Gastrocnemius medialis (tissue), 4 donors: ENCODE measurements at places on chromosomes 2 and 18.
A peak's percentile ranks its signal among the peaks of the same experiment; 100 is the strongest.

DNA sequence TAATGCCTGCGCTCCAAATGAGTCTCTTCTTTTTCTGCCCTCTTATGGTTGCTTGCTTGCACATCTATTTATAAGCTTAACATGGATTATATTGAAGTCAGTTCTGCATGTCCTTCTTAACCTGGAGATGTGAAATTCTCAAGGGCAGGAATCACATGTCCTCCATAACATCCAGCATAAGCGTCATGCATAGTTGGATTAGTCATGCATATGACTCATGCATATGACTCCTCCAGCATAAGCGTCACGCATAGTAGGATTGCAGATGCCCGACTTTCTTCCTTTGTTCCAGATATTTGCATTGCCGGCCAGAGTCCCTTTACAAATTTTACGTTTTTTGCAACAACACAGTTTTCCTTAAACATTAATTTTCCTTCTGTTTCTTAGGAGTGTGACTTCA lies 308.6 kb downstream of the TGIF1 start:
- no peak for DNase-seq

DNA sequence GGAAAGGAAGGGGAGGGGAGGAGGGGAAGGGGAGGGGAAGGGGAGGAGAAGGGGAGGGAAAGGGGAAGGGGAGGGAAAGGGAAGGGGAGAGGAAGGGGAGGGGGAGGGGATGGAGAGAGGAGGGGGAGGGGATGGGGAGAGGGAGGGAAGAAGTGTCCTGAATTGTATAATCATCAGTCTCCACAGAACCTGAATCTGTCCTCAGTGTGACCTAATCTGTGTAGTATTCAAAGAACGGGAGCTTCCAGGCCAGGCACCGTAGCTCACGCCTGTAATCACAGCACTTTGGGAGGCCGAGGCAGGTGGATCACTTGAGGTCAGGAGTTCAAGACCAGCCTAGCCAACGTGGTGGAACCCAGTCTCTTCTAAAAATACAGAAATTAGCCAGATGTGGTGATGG lies 41.1 kb upstream of the CCDC150 start:
- no peak for DNase-seq

- no peak for DNase-seq
Measured at GRCh38 chr2:139079311-139079710, 299.1 kb upstream of the NXPH2 start.

- DNase-seq, result no peak
Measured at GRCh38 chr2:71181316-71181715, 45.6 kb downstream of the PAIP2B start.

DNA sequence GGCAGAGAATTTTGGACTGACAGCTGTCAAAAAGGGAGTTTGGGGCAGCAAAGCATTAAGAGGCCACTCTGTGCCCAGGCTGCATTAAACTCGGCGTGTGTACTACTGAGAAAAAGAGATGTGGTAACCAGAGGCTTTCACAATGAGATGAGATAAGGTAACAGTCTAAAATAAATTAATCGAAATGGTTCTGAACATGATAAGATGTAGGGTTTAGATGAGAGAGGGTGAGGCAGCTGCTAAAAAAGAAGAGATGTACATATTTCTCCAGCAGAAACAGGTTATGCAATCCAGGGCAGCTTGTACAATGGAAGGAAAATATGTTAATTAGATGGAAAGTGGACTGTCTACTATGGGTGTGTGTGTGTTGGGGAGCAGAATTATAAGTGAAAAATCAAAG lies 39.2 kb upstream of the ACTR3 start:
- DNase-seq, result no peak

- DNase-seq, result peak; percentile 98
Measured at GRCh38 chr2:64943387-64944150, 45.6 kb upstream of the SLC1A4 start.
